ENCODE measurements at places on chromosomes 1 and 21.
A peak's percentile ranks its signal among the peaks of the same experiment; 100 is the strongest.

- no peak for DNase-seq
These were observed 74.5 kb downstream of the MRPL37 start for GRCh38 chr1:54274448-54274847.

DNA sequence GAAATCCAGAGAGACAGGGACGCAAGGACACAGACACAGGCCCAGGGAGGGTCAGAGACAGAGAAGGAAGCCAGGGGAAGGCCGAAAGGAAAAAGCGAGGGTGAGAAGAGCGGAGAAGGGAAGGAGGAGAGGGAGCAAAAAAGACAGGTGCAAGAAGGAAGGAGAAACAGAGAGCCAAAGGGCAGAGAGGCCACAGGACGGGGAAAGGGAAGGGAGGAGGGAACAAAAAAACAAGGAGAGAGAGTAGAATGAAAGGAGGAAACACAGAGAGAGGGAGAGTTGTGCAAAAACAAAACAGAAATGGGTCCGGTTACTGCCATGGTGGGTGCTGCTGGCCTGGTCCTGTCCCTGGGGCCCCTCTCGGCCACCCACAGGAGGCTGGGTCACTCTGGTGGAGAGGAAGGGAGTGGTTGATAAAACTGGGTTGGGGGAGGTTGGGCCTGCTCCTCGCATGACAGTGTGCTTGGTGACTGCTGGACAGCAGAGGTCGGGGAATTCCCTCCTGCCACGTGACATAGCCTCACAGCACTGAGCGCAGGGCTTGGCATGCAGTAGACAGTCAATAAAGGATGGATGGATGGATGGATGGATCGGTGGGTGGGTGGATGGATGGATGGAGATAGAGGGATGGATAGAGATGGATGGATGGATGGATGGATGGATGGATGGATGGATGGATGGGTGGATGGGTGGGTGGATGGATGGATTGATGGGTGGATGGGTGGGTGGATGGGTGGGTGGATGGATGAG lies 64.8 kb downstream of the RAP1GAP start:
- DNase-seq, result no peak

- no peak for DNase-seq
These were observed 48.9 kb downstream of the HLCS start for GRCh38 chr21:36917471-36918158.

DNA sequence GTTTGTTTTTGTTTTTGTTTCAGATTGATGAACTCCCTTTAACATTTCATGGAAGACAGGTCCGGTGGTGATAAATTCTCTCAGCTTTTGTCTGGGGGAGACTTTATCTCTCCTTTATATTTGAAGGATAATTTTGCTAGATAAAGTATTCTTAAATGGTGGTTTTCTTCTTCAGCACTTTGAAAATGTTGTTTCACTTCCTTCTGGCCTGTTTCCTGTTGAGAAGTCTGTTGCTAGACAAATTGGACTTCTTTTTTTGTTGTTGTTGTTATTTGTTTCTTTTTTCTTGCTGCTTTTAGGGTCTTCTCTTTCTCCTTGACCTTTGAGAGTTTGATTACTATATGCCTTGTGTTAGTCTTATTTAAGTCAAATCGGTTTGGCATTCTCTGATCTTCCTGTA lies 50.8 kb downstream of the CRP start:
- no peak for DNase-seq

- peak; percentile 8 for DNase-seq
These were observed 269.8 kb downstream of the S1PR1 start for GRCh38 chr1:101506541-101507164.

- no peak for DNase-seq
These were observed 1.1 kb upstream of the B3GALT5 start for GRCh38 chr21:39611551-39612190.

DNA sequence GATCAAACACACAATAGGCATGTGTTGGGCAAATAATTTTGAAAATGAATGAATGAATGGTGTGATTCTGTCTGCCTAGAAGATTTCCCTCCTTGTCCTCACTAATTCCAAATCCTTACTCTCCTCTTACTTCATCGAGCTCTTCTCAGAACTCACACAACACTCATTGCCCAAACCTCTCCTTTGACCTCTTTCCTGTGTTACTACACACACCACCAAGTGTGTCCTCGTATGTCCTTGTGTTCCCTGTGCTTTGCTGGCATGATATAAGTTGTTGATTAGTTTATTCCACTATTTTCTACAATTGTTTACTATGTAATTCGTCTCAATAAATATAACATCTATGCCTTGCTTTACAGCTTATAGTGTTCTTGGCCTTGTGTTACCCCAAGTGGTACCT lies 41.4 kb upstream of the GALNT2 start:
- no peak for DNase-seq

DNA sequence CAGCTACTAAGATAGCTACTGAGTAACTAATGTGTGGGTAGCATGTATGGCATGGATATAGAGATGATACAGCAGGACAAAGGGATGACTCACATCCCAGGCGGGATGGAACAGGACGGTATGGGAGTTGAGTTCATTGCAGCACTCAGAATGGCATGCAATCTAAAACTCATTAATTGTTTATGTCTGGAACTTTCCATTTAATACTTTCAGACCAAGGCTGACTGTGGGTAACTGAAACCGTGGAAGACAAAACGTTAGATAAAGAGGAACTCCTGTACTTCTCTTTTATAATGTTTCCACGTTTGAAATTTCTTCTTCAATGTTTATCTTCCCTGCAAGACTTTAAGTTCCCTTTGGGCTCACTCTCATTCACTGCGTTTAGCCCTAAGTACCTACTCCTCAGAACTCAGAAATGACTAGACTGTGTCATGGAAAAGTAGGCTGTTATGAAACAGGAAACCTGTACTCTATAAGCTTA lies 151.9 kb downstream of the MAGI3 start:
- no peak for DNase-seq

DNA sequence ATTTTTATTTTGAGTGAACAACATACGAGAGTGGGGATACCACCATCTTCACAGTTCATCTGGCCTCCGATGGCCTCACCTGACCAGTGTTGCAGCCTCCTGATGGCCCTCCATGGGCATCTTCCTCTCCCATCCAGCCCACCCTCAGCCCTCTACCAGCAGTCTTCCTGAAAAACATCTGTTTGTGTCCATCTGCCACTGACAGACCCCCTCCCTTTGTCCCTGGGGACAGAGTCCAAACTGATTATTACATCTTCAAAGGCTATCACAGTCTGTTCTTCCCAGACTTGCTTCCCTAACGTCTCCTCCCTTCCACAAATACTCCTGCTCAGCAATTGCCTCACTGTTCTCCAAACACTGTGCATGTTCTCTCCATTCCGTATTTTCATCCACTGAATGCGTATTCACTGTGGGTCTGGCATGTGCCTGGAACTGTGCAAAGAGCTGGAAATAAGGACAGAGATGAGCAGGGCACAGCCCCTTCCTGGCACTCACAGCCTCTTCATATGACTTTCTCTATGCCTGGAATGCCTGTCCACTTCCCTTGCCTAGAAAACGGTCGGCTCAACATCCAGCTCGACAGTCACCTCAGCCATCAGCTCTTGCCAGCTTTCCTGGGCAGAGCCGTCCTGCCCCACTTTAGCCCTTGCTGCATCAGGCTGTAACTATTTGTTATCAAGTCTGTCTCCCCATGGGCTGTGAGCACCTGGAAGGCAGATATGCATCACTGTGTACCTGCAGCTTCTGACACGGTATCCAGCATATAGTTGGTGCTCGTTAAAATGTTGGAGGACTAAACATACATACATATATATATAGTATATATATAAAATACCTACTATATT lies 8.3 kb upstream of the ATF3 start:
- DNase-seq, result no peak

GRCh38 chr1:57963581-57963980 lies 539.7 kb upstream of the DAB1 start:
- peak; percentile 92 for DNase-seq

DNA sequence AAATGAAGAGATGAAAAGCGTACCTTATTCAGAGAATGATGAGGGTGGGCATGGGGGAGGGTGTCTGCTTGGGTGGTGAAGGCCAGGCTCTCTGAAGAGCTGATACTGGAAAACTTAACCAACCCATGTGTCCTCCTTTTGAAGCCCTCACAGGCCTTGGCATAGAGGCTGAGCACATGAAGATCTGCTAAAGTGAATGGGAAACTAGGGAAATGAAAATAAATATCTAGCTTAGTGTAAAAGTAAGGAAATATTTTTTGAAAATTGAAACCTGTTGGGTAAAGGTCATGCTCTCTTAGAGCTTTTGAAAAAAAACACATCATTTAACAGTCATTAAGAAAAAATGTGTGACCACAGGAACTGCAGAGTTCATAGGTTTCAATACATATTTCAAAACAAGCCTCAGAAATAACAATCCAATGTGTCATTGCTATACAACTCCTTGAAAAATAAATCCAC lies 40.5 kb upstream of the RALGPS2 start:
- no peak for DNase-seq

- DNase-seq, result no peak
These were observed 8.7 kb upstream of the COX20 start for GRCh38 chr1:244826712-244827111.

DNA sequence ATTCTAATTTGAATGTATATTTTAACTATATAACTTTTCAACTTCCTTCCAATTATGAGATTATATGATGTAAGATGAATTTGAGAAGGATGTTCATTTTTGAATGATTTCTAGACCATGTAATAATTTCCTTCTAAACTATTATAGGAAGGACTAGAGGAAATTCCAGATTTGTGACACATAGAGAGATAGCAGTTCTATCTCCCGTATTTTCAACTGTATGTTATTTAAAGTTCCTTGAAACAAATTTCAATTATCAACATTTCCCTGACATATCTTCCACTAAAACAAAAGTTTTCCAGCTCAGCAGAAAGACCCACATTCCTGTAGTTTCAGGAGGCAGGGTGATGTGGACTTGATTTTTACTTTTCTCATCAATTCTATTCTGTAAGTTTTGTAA lies 396.7 kb upstream of the C1orf87 start:
- no peak for DNase-seq

- DNase-seq, result peak; percentile 37
These were observed 27.9 kb downstream of the LRRC8B start for GRCh38 chr1:89552471-89553081.

GRCh38 chr1:160168609-160169369 lies 17.4 kb downstream of the ATP1A4 start:
- DNase-seq, result no peak

DNA sequence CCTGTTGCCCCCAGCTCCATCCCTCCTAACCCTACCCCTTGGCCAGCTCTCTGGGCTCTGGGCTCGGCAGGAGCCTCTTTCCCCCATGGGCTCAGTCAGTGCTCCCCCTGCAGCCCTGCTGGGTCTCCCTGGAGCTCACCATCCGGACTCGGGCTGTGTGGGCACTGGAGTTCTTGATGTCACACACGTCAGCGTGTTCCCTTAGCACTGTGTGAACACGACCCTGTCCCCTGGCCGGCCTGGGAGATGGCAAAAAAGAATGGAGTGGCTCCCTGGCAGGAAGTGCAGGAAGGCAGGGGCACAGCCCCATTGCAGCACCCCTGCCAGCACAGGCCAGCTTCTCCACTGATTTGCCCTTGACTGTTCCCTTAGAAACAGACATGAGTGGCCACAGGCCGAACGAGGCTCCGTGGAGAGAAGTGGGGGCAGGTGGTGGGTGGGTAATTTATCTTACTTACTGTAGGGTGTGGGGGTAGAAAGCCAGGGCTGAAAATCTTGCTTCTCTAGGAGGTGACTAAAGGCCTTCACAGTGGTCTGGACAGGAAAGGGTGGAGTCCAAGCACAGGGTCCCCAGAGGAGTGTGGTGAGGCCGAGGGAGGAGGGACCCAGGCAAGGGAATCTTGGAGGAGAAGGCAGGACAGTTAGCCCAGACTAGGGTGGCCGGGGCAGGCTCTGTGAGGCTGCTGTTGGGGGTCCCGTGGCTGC lies 381.7 kb upstream of the VAMP3 start:
- no peak for DNase-seq

DNA sequence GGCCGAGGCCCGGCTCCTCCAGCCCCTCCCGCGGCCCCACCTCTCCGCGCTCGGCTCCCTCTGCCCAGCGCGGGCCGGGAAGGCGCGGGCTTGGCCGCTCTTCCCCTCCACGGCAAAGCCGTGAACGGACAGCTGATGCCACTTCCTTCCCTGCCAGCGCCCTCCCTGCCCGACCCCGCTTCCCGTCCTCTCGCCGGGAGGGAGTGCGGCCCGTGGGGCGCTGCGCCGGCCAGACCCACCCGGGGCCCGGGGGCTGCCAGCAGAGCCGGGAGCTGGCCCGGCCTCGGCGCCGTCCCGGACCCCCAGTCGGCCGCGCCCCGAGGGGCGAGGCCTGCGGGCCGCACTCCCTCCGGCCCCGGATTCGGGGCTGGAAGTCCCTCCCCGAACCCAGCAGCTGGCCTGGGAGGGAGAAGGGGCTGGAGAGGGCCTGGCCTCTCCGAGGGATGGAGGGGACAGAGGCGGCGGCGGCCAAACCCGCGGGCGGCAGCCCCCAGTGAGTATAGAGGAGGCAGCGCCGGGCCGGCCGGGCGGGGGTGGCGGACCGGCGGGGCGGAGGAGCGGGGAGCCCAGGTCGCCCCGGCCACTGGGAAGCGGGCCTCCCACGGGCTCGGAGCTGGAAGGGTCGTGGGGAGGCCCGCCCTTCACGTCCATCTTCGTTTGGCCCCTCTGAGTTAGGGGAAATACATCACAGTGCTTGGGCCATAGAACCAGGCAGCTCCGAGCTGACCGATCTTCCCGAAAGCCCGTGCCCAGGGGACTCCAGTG lies at the start of gene KIAA1614:
Gene KIAA1614 (plus strand): TSS at position 97 of the 765 bp plus-strand sequence. CDS start 347 bp downstream, at position 444.
- no peak for DNase-seq

DNA sequence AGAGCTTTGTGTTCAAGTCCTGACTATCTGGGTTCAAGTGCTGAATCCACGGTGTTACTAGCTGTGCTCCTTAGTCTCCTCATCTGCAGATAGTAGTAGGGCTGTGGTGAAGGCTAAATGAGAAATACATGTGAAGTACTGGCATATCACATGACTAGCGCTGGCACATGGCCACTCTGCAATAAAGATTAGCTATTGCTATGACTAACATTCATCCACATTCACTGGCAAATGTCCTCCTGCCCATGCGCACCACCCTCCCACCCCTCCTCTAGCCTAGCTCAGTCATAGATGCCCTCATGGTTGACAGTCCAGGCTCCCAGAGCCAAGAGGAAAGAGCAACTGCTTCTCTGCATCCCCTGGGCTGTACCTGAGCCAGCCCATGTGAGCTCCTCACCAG lies 8.5 kb upstream of the COL8A2 start:
- no peak for DNase-seq

- DNase-seq, result peak; percentile 88
These were observed 832 bp downstream of the CCSAP start for GRCh38 chr1:229341774-229342655.

DNA sequence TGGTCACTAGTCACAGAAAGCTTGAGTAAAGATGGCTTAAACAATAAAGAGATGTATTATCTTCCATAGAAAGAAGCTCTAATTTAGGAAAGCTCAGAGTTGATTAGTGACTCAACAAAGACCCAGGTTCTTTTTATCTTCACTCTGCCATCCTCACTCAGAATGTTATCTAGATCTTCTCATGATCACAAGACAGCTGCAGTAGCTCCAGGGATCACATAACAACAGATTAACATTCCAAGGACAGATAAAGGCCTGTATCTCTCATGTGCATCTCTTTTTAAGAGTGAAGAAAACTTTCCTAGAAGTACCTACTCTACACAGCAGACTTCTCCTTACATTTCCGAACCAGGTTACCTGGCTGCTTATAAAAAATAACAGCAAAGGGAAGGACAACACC lies 368.7 kb upstream of the PROX1 start:
- DNase-seq, result no peak

GRCh38 chr1:95023399-95024043 lies 49.2 kb downstream of the ALG14 start:
- DNase-seq, result no peak
